NCI-H2029 (cell line): ENCODE measurements at places on chromosomes 11 and 22.

DNA sequence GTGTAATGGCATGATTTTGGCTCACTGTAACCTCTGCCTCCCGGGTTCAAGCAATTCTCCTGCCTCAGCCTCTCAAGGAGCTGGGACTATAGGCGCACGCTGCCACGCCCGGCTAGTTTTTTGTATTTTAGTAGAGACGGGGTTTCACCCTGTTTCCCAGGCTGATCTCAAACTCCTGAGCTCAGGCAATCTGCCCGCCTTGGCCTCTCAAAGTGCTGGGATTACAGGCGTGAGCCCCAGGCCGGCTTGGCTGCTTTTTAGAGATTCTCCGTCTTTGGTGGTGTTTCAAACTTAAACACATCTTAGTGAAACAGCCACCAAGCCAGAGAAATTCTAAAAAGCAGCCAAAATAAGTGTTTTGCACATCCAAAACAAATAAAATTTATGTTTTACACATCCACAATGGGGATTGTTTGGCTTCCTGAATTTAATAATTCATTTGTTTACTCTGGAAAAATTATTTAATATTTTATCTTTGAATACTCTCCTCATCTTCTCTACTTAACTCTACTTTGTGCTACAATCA lies 18.4 kb downstream of the BCL2L13 start:
- no peak for DNase-seq

GRCh38 chr11:64770120-64770519 lies 8.2 kb downstream of the SF1 start:
- no peak for DNase-seq

DNA sequence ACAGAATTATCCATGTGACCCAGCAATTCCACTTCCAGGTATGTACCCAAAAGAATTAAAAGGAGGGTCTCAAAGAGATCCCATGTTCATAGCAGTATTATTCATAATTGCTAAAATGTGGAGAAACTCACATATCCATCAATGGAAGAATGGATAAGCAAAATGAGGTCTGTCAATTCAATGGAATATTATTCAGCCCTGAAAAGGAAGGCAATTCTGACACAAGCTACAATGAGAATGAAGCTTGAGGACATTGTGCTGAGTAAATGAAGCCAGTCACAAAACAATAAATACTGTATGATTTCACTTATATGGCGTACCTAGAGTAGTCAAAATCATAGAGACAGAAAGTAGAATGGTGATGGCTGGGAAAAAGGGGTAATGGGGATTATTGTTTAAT lies 19.4 kb upstream of the EMID1 start:
- DNase-seq, result no peak

DNA sequence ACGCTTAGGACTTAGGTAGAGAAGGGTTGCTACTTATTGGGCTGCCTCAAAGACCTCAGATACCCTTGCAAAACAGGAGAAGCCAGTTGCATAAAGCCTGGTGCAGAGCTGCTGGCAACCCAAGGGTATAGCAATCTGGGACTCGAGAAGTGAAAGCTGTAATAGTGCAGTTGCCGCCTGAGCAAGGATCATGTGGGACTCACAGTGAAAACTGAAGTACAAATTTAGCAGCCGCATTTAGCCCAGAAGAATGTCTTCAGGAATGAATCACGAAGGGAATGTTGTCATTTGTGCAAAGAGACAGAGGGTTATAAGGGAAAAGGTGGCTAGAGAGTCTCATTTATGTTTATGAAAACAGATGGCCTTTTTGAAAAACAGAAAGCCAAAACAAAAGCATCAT lies 267.2 kb downstream of the TENM4 start:
- DNase-seq, result no peak

DNA sequence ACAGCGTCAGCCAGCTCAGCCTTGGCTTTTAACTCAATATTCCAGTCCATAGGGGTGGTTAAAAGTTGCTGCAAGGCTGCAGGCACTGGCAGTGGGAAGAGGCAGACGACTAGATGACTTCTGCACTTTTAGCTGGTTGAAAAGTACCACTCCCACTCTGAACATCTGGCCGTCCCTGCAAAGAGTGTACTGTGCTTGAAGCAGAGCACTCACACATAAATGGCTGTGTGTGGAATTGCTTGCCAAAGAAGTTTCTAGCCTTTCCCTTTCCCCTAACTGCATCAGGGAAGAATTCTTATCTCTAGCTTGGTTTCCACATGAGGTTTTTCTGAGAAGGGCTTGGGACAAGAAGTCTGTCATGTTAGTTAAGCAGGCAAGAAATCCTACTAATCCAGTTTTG lies 5.1 kb upstream of the PHLDB1 start:
- DNase-seq, result no peak

- DNase-seq, result no peak
Measured at GRCh38 chr11:134409552-134410429, 2.3 kb downstream of the B3GAT1 start.

DNA sequence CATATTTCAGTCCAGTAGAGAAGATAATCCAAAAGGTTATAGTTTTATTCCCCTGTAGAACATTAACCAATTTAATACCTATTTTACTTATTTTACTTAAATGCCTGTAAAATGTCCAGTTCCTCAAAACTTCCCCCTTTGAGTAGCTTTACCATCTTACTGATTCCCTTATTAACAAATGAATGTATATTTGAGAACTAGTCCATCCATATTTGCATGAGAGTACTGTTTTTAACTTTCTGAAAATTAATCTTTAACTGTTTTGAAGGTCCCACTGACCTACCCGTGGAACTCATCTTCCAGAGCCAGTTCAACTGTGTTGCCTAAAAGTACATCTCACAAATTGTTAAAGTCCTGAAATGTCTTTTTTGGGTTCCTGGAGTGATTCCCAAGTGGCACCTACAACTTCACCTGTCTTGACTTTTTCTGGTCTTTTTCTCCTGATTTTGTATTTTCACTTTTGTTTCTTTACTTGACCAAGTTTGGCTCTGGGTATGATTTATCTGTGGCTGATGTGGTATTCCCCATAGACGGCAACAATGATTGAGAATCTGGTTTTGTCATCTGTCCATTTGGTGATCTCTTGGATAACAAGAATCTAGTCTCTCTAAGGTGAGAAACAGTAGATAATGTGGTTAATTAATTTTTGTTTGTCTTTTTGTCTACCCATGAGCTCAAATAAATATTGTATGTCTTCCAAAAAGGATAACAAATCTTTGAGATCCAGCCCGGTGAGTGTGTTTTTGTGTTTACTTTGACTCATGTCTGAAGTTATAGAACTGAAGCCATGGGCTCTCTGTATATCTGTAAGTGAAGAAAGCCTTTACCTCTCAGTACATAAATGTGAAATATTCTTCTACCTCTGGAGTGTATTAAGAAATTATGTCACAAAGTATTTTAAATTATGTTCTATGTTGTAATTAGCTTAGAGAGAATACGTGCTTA lies 174.2 kb downstream of the ETS1 start:
- DNase-seq, result no peak

DNA sequence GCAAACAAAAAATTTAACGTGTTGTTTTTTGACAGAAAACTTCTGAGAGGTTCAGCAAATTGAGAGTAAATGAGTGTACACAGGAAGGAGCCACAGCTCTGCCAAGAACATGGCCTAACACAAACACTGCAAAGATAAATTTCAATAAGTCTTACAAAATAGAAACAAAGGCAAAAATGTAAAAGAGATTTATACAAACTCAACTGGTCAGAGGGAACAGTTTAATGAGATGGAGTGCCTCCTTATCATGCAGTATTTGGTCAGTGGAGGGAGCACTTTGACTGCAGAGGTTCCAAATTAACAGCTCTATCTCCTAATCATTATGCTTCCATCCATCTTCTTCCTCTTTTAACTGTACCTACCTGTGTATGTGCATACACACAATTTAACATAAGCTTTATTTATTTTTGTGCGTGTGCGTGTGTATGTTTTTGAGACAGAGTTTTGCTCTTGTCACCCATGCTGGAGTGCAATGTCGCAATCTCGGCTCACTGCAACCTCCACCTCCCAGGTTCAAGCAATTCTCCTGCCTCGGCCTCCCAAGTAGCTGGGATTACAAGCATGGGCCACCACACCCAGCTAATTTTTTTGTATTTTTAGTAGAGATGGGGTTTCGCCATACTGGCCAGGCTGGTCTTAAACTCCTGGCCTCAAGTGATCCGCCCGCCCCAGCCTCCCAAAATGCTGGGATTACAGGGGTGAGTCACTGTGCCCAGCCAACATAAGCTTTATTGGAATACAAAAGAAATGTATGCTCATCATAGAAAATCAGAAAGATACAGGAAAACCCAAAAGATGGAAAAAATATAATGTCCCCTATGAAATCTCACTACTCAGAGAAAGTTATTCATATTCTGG lies 111.9 kb downstream of the MRTFA start:
- no peak for DNase-seq

- DNase-seq, result no peak
Measured at GRCh38 chr11:8561461-8561860, 32.6 kb downstream of the STK33 start.

DNA sequence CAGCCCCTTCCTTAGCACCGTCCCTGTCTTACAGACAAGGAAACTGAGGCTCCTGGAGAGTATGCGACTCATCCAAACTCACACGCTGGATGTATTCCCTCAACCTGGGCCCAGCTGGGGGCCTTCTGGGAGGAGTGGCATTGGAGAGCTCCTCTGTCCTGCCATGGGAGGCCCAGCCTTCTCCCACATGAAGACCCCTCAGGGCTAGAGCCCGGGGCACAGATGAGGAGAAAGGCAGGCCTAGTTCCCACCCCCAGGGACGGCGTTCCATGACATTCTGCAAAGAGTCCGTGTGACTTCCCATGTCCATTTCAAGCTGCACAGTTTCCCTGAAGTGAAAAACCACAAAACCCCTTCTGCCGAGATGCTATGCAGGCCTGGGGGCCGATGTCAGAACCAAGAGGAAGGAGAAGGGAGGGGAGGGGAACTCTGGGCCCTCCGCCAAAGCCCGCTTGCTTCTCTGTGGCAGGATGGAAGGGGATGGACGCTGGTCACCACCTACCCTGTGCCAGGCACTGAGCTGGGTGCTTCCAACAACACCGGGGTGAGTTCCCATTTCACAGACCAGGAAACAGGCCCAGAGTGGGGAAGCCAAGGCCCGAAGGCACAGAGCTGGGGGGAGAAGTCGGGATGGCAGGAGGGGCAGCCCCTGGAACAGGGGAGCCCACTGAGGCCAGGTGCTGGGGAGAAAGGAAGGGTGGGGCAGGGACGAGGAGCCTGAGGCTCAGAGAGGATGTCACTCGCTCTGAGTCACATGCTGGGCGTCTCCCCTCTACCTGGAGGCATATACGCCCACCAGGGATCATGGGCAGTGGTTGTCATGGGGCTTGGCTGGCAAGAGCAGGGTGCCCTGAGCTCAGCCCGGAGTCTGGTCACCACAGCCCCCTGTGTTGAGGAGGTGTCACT lies 15.7 kb downstream of the RAC2 start:
- DNase-seq, result no peak

DNA sequence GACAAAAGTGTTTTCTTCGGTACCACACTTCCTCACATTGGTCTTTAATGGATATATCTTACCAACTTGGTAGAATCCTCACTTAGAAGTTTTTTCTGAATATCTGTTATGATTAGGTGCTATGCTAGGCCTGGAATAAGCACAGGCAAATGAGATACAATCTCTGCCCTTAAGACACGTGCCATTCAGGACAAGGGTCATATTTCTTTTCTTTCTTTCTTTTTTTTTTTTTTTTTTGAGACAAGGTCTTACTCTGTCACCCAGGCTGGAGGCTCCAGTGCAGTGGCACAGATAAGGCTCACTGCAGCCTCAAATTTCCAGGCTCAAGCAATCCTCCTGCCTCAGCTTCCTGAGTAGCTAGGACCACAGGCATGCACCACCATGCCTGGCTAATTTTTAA lies 23.0 kb downstream of the WBP2NL start:
- DNase-seq, result no peak

DNA sequence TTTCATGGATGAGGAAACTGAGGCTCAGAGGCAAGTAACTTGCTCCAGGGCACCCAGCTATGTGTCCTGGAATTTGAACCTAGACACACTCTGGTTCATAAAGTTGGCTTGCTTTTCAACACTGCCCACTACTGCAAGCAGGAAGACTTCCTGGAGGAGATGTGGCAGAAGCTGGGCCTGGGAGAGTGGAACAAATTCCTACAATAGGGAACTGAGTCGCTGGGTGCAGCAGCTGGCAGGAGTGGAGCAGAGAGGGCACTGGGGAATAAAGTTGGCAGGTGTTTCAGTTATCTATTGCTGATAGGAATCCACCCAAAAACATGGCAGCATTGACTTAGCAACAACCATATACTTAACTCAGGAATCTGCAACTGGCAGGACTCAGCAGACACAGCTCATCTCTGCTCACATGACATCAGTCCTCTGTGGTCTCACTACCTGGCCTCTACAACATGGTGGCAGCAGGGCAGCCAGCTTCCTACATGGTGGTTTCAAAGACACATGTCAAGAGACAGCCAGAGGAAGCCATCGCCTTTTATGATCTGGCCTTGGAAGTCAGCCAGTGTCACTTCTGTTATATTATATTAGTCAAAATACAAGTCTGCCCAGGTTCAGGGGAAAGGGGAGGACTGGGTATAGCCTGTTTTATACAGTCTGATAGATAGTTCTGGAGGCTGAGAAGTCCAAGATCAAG lies 10.6 kb upstream of the CARD10 start:
- peak; percentile 50 for DNase-seq

- DNase-seq, result no peak
Measured at GRCh38 chr11:112718483-112718882, 242.7 kb upstream of the NCAM1 start.

- no peak for DNase-seq
Measured at GRCh38 chr22:44408829-44409192, 89.2 kb downstream of the RTL6 start.

DNA sequence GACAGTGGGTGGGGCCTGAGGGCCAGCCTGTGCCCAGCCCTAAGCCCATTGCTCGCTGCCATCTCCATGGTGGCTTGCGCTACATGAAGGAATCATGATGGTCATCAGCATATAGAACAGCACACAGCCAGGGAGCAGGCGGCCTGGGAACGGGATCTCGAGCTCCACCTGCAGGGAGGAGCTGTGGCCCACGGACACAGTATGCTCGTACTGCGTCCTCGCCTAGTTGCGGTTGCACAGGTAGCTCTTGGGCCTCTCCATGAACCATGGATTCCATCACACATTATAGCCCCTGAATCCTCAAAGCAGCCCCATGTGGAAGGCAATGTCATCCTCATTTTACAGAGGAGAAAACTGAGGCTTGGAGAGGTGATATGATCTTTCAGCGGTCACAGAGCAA lies 15.1 kb downstream of the SEC14L4 start:
- DNase-seq, result no peak
